A673 (cell line): ENCODE measurements at places on chromosomes 7 and 10.

- DNase-seq = no peak
Measured at GRCh38 chr7:28432105-28432504, 19.8 kb downstream of the CREB5 start.

DNA sequence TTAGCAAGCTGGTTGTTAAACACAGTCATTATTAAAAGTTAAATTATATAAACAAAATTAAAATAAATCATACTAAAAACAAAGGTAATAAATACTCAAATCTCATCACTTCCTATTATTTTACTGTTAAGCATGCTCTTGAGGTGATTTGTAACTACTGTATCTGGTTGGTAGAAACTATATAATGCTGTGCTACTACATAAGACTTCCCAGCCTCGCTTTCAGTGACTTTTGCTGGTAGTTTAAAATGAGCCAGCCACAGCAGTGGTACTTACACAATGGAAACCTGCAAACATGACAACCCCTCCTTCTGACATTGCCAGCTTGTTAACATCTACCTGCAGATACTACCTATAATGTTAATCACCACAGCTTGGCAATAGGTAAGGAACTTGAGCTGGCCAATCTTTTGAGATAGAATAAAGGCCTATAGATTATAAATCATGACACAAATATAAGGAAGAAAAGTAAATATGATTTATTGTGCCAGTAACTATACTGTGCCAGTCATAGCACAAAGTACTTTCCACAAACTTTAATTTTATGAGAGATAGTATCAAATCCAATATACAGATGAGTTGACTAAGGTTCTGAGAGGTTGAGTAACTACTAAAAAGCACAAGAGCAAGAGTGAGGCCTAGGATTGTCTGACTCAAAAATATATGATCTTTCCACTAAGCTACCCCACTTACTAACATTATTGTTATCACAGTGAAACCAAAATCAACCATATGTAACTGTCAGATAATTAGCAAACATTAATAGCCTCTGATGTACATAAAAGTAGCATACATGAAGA is 181.1 kb upstream of the ASAH2 start:
- peak; percentile 7 for DNase-seq

DNA sequence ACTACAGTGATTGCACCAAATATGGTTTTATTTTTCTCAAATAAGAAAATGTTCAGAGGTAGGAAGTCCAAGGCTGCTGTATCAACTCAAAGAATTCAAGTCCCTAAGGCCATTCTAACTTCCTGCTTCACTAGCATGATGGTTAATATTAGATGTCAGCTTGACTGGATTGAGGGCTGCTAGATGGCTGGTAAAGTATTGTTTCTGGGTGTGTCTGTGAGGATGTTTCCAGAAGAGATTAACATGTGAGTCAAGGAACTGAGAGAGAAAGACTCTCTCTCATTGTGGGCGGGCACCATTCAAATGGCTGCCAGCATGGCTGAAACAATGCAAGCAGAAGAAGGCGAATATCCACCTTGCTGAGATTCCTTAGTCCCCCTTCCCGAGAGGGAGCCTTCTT is 77.4 kb upstream of the NRBF2 start:
- DNase-seq = no peak

- no peak for DNase-seq
Measured at GRCh38 chr10:128573281-128573845, 447.1 kb upstream of the MKI67 start.

GRCh38 chr7:30169579-30169978 is 34.8 kb downstream of the MTURN start:
- no peak for DNase-seq

- DNase-seq = no peak
Measured at GRCh38 chr7:142925413-142925812, 8.1 kb downstream of the TRPV5 start.

DNA sequence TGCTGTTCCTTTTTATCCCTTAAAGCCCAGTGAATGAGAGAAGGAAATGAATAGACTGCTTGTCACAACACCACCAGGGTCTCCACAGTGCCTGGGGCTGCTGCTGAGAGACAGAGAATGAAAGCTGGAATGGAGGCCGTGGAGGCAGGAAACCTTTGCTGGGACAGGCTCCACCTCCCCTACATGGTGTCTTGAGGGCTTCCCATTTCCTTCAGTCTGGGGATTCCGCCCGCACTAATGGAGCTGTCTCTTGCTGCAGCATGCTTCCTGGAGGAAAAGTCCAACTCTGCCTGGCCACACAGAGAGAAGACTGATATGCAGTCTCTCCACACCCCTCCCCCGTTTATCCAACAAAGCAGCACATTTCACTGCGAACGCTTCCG is 54.5 kb downstream of the LRRC4 start:
- no peak for DNase-seq

GRCh38 chr10:61834519-61834918 is 67.0 kb upstream of the ARID5B start:
- DNase-seq = no peak
